ENCODE measurements at places on chromosomes 13 and 19.

DNA sequence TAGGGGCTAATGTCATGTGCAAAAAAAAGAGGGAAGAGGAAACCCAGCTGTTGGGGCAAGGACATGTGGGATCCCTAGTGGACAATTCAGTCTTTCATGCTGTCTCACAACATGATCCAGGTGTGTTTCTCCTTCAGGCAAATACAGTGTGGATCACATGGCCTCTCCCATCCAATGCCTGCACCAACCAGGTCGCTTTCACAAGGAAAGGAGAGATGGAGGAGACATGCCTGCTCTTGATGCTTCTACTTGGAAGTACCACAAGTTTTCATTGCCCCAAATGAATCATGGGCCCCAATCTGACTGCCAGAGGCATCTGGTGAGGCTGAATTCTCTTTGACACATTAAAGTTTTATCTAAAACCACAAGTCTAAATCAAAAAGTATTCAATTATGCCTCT, 82.1 kb downstream of the DLEU7 start:
- DNase-seq: no peak

- DNase-seq: no peak
These were observed 326.9 kb downstream of the DACH1 start for GRCh38 chr13:71540098-71540497.

- no peak for DNase-seq
These were observed 22.6 kb upstream of the TINCR start for GRCh38 chr19:5590151-5590864.

DNA sequence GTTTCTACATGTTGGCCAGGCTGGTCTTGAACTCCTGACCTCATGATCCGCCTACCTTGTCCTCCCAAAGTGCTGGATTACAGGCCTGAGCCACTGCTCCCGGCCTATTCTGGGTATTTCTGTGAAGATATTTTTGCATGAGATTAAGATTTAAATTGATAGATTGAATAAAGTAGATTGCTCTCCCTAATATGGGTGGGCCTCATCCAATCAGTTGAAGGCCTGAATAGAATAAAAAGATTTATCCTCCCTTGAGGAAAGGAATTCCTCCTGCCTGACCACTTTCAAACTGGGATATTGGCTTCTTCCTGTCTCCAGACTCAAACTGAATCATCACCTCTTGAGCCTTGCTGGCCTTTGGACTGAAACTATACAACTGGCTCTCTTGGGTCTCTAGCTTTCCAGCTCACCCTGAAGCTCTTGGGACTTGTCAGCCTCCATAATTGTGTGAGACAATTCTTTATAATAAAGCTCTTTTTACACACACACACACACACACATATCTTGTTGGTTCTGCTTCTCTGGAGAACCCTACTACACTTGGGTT, 36.1 kb upstream of the CXCL17 start:
- no peak for DNase-seq

DNA sequence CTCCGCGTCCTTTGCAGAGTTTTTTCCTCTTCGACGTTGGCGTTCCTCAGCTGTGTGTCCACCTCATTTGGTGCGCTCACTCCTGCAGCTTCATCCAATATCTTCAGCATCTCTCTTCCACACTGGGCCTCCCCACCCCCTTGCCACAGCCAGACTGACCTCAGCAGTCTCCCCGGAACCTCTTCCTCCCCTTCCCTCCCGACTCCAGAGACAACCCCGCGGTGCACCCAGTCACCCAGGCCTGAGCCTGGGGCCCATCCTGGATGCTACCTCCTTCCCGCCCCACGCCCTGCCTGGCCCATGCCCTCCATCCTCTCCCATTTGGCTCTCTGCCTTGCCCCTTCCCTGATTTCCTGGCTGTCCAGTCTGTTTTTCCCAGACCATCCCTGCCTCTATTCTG, 8.1 kb upstream of the C5AR2 start:
- DNase-seq: no peak

- DNase-seq: no peak
These were observed 4.4 kb upstream of the LILRA5 start for GRCh38 chr19:54317108-54317964.

GRCh38 chr13:44693156-44693764, 117.1 kb upstream of the TSC22D1 start:
- DNase-seq: no peak

- DNase-seq: peak; percentile 37
These were observed 757 bp downstream of the WASF3 start for GRCh38 chr13:26558074-26558805.

DNA sequence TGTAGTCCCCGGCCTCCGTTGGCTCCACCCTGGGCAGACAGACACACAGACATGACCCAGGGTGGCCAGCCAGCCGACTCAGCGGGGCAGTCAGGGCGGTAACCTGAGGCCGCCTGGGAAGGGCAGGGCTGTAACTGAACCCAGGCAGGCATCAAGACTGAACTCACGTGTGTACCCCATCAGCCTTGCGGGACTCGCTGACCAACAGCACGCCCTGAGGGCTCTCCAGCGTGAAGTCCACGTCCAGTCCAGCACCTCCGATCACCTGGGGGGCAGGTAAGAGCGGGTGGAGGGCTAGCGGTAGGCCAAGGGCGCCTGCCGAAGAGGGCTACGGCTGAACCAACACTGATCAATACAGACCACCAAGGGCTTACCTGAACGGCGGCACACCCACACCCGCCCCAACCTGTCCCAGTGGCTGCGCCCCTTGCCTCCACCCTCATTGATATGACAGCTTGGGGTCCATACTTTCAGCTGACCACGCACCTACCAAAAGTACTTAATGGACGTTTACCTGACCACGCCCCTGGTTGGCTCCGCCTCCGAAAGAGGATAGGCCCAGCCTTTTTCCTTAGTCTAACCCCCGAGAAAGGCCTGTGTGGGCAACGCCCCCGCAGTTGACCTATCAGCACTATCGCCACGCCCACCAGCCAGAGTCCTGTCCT, 791 bp downstream of the TMED1 start:
- DNase-seq: no peak

DNA sequence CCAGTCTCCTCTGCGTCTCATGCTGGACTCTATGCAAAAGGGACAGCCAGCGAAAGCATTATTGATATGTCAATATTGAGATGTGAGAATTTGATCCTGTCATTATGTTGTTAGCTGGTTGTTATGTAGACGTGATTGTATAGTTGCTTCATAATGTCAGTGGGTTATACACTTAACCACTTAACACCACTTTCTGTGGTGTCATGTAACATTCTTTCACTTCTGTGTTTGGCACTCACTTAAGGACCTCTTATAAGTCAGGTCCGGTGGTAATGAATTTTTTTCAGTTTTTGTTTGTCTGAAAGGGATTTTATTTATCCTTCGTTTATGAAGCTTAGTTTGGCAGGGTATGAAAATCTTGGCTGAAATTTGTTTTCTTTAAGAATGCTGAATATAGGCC, 7.1 kb upstream of the SIGLEC7 start:
- DNase-seq: no peak

DNA sequence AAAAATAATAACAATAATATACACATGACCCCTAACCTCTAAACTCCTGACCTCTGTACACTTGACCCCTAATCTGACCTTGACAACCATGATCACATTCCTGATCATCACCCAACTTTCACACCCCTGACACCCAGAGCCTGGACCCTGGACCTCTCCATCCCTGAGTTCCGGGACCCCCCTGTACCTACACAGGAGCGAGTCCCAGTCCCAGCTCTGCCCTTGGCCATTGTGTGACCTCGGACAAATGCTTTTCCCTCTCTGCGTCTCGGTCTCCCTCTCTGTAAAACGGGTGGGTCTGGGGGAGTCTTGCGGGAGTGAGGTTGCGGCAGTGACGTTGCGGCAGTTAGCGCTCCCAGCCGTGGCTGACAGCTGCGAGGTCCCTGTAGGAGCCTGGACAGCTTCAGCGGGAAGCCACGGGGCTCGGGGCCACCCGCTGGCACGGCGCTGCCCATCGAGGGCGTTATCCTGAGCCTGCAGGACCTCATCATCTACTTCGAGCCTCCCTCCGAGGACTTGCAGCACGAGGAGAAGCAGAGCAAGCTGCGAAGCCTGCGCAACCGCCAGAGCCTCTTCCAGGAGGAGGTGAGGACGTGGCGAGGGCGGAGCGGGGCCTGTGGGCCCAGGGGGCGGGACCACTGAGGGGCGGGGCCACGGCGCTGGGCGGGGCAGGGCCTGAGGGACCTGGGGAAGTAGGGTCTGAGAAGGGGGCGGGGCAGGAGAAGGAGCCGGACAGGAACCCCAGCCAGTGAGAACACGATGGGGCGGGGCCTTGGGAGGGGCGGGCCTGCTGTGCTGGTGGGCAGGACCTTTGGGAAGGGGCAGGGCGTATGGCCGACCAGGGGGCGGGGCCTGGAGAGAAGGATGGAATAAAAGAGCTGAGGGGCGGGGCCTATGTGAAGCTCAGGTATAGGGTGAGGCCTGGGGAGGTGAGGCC, 19.2 kb downstream of the RYR1 start:
- DNase-seq: peak; percentile 56

GRCh38 chr13:25869941-25870340, 181.9 kb downstream of the SHISA2 start:
- no peak for DNase-seq

DNA sequence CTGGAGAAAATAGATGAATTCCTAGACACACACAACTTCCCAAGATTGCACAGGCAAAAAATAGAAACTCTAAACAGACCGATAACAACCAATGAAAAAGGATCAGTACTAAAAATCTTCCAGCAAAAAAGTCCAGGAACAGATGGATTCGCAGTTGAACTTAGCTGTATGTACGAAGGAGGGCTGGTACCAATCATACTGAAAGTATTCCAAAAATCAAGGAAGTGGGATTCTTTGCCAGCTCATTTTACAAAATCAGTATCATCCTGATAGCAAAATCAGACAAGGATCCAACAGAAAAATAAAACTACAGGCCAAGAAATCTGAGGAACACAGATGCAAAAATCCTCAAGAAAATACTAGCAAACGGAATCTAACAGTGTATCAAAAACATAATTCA, 6.5 kb upstream of the LILRB2 start:
- no peak for DNase-seq

- peak; percentile 15 for DNase-seq
These were observed 140.0 kb downstream of the MYO16 start for GRCh38 chr13:108769213-108770070.

DNA sequence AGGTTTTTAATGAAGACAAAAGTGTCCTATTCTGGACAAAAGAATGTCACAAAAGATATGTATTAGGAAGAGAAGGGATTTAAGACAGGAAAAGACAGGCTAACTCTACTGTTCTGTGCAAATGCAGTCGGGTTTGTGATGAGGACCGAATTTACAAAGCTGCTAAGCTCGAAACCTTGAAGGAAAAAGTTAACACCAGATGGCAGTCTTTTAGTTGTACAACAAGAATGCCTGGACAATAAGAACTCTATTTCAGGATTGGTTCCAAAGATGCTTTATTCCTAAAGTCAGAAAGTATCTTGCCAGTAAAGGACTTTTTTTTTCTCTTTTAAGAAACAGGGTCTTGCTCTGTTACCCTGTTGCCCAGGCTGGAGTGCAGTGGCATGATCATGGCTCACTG, 51.1 kb downstream of the HS6ST3 start:
- DNase-seq: peak; percentile 20

DNA sequence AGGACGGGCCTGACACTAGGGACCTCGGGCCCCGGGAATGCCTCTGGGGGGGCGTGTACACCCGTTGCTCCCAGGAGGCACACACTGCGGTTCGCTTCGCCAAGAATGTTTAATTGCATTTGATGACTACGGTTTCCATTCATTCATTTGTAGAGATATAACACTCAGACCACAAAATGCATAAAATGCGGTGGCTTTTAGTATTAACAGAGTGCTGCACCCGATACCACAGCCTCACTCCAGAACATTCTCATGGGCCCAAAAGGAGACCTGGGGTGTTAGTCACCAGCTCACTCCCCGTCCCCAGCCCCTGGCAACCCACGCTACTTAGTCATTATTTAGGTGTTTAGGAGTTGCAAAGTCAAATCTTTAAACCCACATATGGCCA, 21.8 kb downstream of the HCN2 start:
- DNase-seq: peak; percentile 94

DNA sequence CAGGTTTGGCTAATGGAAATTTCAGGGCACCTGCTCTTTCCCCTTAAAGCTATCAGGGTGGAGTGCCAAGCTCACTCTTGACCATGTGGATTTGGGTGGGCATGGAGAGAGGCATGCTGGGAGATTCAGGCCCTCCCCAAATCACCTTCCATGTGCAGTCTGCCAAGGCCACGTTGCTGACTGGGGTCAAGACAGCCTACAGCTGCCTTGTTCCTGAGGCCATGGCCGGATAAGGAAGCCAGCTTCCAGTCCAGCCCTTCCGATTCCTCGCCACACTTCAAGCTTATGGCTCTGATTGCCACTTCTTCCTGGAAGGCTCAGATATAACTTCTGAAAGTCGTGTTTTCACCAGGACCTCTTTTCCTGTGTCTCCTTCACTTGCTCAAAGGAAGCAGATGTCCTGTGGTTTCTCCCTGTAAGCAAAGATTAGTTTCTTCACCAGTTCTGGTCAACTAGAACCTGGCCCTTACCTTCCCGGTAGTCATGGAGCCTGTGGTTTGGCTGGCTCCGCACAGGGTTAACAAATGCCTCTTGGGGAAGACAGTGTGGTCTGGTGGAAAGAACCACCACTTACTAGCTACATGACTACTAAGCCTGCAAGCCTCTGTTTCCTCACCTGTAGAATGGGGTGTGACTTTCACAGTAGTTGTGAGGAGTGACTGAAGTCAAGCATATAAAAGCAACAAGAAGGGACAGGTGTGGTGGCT, 16.1 kb upstream of the TPT1 start:
- DNase-seq: no peak

DNA sequence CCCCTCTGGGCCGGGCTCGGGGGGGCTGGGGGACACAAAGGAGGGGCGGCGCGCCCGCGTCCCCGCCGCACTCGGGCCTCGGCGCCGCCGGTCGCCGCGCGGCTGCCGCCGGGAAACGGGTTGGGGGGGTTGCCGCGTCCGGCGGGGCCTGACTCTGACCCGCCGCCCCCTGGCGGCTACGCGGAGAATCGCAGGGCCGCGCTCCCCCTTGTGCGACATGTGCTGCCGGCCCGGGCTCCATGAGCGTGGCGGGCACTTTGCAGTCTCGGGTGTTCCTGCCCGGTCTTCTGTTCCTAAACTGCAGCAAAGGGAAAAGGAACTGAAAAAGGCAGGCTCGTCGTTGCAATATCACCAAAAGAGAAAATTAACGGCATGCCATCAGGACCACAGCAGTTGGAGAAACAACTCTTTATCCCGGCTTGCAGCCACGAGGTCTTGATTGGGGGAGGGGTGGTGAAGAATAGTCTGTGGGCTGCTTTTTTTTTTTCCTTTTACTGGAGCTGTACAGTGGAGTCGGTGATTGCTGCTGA, 1.5 kb downstream of the MIR17HG start:
- peak; percentile 80 for DNase-seq
